ENCODE measurements at places on chromosomes 4 and X.

- DNase-seq: no peak
Measured at GRCh38 chr4:99052902-99053301, 35.7 kb downstream of the ADH5 start.

- no peak for DNase-seq
Measured at GRCh38 chrX:43140582-43140981, 362.6 kb upstream of the PPP1R2C start.

DNA sequence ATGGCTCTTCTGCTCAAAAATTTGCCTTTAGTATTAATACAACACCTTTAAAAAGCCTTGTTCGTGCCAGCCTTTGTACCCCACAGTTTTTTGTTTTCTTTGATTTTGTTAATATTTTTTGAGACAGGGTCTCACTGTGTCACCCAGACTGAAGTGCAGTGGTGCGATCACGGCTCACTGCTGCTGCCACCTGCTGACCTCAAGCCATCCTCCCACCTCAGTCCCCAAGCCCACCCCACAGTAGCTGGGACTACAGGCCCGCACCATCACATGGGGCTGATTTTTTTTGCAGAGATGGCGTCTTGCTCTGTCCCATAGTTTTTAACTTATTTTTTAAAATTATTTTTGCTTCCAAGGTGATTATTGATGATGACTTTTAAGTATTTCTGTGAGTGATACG, 134.0 kb downstream of the HTR2C start:
- peak; percentile 64 for DNase-seq

GRCh38 chrX:100600340-100600739, 15.6 kb downstream of the TNMD start:
- no peak for DNase-seq
